ENCODE measurements at places on chromosomes 11 and 22. TPM values are rescaled to one million over a fixed set of nuclear protein-coding genes. Genes with fewer than 3 reads are reported as not detected.

- DNase-seq, result no peak
These were observed 67.6 kb upstream of the TEAD1 start for GRCh38 chr11:12606597-12606996.

- no peak for DNase-seq
These were observed 40.7 kb downstream of the POU2F3 start for GRCh38 chr11:120280600-120281051.

- no peak for DNase-seq
These were observed 36.7 kb downstream of the SERPIND1 start for GRCh38 chr22:20810645-20811044.

DNA sequence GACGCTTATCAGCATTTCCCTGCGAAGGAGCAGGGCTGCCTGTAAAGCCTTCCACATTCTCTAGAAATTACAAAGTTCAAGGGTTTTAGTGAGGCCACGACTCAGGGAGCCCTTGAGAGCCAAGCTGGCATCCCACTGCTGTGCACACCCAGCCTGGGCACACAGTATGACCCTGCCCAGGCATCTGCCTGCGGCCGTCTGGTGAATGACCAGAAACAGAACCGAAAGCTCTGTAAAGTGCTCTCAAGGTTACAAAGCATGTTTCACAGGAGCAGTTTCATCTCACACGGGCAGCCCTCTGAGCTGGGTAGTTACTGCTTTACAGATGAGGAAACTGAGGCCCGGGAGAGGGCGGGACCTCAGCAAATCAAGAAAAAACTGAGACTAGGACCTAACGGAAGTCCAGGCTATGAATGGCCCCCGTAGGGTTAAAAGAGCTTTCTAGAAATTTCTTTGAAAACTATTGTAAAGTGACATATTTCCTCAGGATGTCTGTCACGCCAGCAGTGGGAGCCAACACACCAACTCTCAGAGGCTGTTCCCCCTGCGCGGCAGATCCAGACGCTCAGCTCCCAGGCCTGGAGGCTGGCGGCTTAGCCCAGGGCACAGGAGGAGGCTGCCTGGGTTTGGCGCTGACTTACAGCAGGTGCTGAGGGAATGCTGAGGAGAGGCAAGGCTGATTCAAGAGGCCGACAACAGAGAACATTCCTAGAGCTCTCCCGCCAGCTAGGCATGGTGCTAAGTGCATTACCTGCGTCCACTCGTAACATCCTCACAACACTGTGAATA is 7.7 kb upstream of the TCF20 start:
- no peak for DNase-seq

GRCh38 chr11:45736424-45736823 is 68.5 kb upstream of the SLC35C1 start:
- no peak for DNase-seq

GRCh38 chr22:16834971-16835370 is 9.8 kb upstream of the XKR3 start:
- no peak for DNase-seq

DNA sequence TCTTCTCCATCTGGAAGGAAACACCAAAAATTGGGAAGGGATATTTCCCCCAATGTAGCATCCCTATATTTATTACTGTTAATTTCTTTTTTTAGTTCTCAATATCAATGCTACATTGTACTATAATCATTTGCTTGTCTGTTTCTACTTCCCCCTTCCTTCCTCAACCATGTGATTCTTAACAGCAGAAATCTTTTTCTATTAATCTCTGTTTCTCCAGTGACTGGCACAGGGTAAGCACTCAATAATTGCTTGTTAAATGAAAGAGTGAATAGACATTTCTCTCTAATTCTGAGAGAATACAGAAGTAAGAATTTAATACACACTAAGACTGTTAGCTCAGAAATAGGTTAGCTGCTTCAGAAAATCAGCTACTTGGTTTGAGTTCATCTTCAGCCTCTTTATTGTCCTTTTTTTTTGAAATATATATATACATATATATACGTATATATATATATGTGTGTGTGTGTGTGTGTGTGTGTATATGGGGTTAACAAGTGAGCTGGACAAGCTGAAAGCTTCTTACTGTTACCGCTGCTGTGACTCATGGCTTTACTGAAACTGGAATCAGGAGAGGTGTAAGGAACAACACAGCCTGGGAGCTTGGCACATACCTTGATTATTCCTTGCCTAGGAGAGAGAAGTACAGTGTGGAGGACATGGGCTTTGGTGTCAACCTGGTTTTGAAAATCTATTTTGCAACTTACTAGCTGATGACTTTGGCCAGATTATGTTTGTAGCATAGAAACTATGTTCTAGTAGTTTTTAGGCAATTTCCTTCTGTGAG is 26.2 kb upstream of the PDE3B start:
- no peak for DNase-seq

GRCh38 chr11:105443623-105444022 is 166.2 kb upstream of the GRIA4 start:
- no peak for DNase-seq

The GPR83 gene
- not detected for total RNA-seq

The OR51G2 gene
- total RNA-seq, result not detected

The ABCC8 gene
- 4.1 TPM for total RNA-seq

The ME3 gene
- total RNA-seq, result 35.8 TPM

The CDC42BPG gene
- 44.5 TPM for total RNA-seq
